ENCODE measurements at places on chromosomes 4 and X. TPM values are rescaled to one million over a fixed set of nuclear protein-coding genes. Genes with fewer than 3 reads are reported as not detected.

The SPANXC gene
- polyA plus RNA-seq: not detected

The SMARCAD1 gene
- polyA plus RNA-seq: 18.4 TPM

The CT45A2 gene
- not detected for polyA plus RNA-seq

The TMEM144 gene
- polyA plus RNA-seq: 4.0 TPM

The S100G gene
- not detected for polyA plus RNA-seq

The FAM53A gene
- polyA plus RNA-seq: 0.99 TPM

The XAGE5 gene
- polyA plus RNA-seq: not detected

The NUDT10 gene
- polyA plus RNA-seq: 0.24 TPM

The TEC gene
- 0.39 TPM for polyA plus RNA-seq

The GAGE12E gene
- not detected for polyA plus RNA-seq

- H3K27ac ChIP-seq: peak overlapping the region; percentile 67
- no peak for DNase-seq
- peaks cover 3% of the 10 kb centered on the region for H3K27me3 ChIP-seq
These were observed 672 bp downstream of the TCEAL3 start for GRCh38 chrX:103608306-103608963.

DNA sequence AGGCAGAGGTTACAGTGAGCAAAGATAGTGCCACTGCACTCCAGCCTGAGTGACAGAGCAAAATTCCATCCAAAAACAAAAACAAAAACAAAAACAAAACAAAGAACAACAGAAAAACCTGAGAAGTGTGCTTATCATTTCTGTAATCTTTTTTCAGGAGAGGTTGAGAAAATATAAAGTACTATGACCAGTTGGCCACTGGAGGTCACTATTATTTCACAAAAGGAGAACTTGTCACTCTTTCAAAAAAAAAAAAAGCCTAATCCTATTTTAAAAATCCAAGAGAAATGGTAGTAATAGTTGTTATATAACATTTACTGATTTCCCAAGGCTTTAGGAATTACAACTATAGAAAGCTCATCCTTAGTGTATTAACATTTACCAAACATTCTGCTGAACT is 24.9 kb upstream of the RNF150 start:
- no peaks in the 10 kb centered on the region for H3K27me3 ChIP-seq
- H3K27ac ChIP-seq: no peak overlapping the region
- H3K36me3 ChIP-seq: no peaks in the 10 kb centered on the region
- DNase-seq: no peak

DNA sequence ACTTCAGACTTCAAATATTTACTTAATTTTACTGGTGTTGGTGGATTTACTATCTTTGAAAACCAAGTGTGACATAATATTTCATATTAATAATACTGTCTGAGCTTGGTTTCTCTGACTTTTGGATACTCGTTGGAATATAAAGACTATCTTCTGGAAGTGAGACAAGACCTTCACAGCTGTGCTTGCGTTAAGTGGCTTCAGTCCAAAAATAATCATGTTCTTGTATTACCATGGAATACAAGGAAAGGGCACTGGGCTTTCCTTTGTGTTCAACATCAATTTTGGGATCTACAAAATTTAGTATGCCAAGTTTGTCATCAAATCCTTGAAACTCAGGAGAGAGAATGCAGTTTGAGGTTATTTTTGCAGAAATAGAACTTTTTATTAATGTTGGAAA is 712.4 kb upstream of the LCORL start:
- H3K4me1 ChIP-seq: no peaks in the 10 kb centered on the region
- no peak overlapping the region for H3K4me3 ChIP-seq
- no peaks in the 10 kb centered on the region for H3K27me3 ChIP-seq
- H3K36me3 ChIP-seq: no peaks in the 10 kb centered on the region
- no peak for DNase-seq

GRCh38 chr4:17188547-17189400 is 290.3 kb upstream of the LDB2 start:
- DNase-seq: no peak
- H3K4me1 ChIP-seq: no peaks in the 10 kb centered on the region
- H3K36me3 ChIP-seq: no peaks in the 10 kb centered on the region
- no peak overlapping the region for H3K4me3 ChIP-seq
- no peak overlapping the region for H3K27ac ChIP-seq

GRCh38 chr4:99960648-99961047 is 10.6 kb upstream of the H2AZ1 start:
- H3K4me3 ChIP-seq: no peak overlapping the region
- no peak for DNase-seq
- no peak overlapping the region for H3K27ac ChIP-seq
- no peaks in the 10 kb centered on the region for H3K27me3 ChIP-seq

DNA sequence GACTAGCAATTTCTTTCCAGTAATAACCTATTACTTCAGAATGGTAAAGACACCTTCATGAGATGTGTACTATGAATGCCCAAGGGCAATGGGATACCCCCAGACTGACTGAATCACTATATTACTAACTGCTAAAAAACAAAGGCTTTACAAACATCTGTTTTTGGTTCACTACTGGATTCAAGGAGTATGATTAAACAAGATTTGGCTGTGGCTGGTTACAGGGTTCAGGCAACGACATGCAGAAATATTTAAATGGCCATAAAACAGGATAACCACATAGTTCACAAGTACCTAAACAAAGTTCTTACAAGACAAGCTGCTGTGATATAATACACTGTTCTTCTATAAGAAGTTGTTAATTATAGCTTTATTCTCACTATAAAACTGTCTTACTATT is 128.2 kb downstream of the FRYL start:
- H3K36me3 ChIP-seq: peaks cover 7% of the 10 kb centered on the region
- H3K4me1 ChIP-seq: peaks cover 22% of the 10 kb centered on the region
- H3K4me3 ChIP-seq: no peak overlapping the region
- no peaks in the 10 kb centered on the region for H3K27me3 ChIP-seq

DNA sequence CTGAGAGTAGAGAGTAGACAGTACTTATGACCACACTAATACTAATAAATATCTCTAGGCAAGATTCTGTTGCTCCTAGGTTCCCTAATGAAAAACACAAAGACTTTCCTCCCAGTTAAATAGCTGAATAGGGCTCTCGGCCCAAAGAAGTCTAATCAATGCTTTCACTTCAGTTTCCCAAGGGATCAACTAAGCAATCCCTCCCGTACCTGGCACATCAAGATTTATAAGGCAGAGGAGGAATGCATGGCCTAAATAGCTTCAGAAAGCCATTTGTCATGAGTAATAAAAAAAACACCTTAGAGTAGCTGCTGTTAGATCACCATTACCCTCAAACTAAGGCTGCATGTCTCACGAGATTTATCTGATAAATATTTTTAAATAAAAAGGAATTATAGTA is 56.8 kb upstream of the EXOC1L start:
- no peak overlapping the region for H3K4me3 ChIP-seq
- DNase-seq: no peak
- no peaks in the 10 kb centered on the region for H3K4me1 ChIP-seq
- H3K27ac ChIP-seq: no peak overlapping the region

- H3K4me1 ChIP-seq: no peaks in the 10 kb centered on the region
- no peak overlapping the region for H3K4me3 ChIP-seq
- no peaks in the 10 kb centered on the region for H3K36me3 ChIP-seq
- no peak for DNase-seq
These were observed 181.5 kb downstream of the GC start for GRCh38 chr4:71602289-71602900.

DNA sequence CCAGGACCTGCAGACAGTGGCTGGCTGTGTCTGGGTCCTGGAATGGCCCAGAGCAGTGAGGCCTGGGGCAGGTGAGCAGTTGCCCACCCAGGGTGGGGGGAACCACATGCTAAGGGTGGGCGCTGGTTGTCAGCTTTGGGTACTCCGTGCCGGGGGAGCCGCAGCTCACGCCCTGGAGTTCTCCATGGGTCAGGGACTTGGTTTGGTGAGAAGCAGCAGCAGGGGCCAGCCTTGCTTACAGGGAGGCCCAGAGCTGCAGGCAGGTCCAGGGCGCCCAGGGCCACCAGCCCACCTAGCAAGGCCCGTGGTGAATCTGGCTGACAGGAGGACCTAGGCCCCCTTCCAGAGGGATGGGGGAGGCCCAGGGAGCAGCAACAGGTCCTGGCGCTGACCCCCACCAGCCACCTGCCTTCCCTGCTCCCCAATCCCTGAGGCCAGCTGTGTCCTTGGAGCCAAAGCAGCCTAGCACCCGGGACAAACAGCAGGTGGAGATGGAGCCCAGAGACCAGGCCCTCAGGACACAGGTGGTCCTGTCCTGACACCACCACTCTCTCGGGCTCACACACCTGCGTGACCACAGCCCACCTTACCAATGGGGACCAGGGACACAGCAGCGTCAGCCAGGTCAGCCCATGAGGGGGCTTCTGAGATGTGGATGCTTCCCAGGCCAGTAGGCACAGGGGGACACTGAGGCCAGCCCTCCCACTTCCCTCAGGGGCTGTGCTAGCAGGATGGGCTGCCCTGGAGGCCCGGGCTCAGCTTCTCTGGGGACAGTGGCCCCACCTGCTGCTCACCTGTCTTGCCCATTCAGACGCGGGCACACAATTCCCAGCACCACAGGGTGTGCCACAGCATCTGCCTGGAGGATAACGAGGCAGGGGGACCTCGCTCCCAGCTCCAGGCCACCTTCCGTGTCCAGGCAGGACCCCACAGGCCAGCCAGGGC is 3.5 kb downstream of the MXD4 start:
- H3K27ac ChIP-seq: no peak overlapping the region
- DNase-seq: no peak
- H3K36me3 ChIP-seq: peaks cover 16% of the 10 kb centered on the region
- H3K4me1 ChIP-seq: peaks cover 10% of the 10 kb centered on the region
- H3K27me3 ChIP-seq: no peaks in the 10 kb centered on the region

GRCh38 chr4:67929426-67929825 is 33.9 kb downstream of the TMPRSS11A start:
- H3K4me3 ChIP-seq: no peak overlapping the region
- H3K27ac ChIP-seq: peak overlapping the region; percentile 64
- DNase-seq: no peak
- H3K36me3 ChIP-seq: no peaks in the 10 kb centered on the region
- H3K27me3 ChIP-seq: no peaks in the 10 kb centered on the region

DNA sequence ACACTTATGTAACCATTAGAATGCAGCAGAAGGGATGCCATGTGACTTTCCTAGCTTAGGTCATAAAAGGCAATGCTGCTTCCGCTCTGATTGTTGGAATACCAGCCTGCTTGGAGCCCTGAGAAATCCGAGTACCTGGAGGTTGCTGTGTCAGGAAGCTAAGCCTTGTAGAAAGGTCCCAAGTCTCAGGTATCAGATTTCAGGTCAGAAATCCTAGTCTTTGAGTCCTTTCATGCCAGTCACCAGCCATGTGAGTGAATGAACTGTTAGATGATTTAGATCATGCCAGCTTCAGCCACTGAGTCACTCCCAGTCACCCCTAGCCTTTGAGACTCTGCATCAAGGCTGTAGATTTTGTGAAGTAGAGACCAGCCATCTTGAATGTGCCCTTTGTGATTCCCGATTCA is 23.5 kb downstream of the RAP1GDS1 start:
- no peak overlapping the region for H3K4me3 ChIP-seq
- no peak for DNase-seq
- peaks cover 3% of the 10 kb centered on the region for H3K4me1 ChIP-seq
- H3K27ac ChIP-seq: no peak overlapping the region
- no peaks in the 10 kb centered on the region for H3K36me3 ChIP-seq

GRCh38 chr4:104129243-104129642 is 365.5 kb downstream of the CXXC4 start:
- H3K27me3 ChIP-seq: no peaks in the 10 kb centered on the region
- no peak for DNase-seq
- H3K4me3 ChIP-seq: no peak overlapping the region

- H3K36me3 ChIP-seq: no peaks in the 10 kb centered on the region
- DNase-seq: peak; percentile 11
- no peak overlapping the region for H3K4me3 ChIP-seq
- peaks cover 9% of the 10 kb centered on the region for H3K4me1 ChIP-seq
These were observed 340.1 kb upstream of the CTSO start for GRCh38 chr4:156293657-156294297.

GRCh38 chr4:41189666-41190065 is 24.7 kb downstream of the APBB2 start:
- H3K4me1 ChIP-seq: peaks cover 16% of the 10 kb centered on the region
- H3K27me3 ChIP-seq: no peaks in the 10 kb centered on the region
- H3K4me3 ChIP-seq: no peak overlapping the region
- DNase-seq: no peak

- no peaks in the 10 kb centered on the region for H3K36me3 ChIP-seq
- no peaks in the 10 kb centered on the region for H3K4me1 ChIP-seq
- H3K27me3 ChIP-seq: no peaks in the 10 kb centered on the region
- H3K4me3 ChIP-seq: no peak overlapping the region
These were observed 102.0 kb upstream of the USP38 start for GRCh38 chr4:143082701-143083100.

GRCh38 chrX:11532291-11533078 is 133.2 kb downstream of the ARHGAP6 start:
- H3K4me1 ChIP-seq: no peaks in the 10 kb centered on the region
- no peak for DNase-seq
- H3K27me3 ChIP-seq: no peaks in the 10 kb centered on the region
- no peak overlapping the region for H3K4me3 ChIP-seq

DNA sequence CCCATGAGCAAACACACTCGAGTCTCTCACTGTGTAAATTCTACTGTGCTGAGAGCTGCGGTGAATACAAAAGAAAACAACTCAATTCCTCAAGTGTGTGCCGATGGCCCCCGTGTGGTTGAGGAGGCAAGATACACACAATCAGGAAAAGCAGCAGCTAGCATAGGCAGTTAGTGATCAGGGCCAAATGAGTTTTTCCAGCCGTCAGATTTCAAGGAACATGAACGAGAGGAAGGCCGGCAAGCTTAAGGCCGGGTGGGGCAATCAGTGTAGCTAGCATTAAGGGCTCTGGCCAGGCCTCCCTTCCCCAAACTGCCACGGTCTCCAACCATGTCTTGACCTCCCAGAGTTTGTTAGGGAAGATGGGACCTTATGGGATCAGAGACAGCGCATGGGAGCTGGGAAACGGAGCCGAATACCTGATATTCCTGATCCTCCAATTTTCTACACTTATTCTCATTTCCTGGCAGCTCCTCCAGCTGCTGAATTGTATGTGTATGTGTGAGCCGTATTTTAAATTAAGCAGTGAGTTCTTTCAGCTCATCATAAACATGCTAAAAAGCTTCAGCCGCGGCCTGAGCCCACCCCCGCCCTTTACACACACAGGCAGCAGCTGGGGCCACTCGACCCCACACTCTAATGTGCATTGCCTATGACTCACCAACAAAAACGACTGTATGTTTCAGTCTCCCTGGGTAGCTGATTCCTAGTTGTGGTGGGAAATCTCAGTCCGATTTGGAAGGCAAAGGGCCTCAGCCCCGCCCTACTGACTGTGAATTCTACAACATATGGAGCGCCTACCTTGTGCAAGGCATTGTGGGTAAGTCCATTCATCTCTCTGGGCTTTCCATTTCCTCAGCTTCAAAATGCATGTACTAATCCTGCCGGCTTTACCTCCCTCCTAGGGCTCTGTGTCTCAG is 59.9 kb downstream of the RTL9 start:
- H3K4me3 ChIP-seq: no peak overlapping the region
- H3K36me3 ChIP-seq: no peaks in the 10 kb centered on the region
- H3K27ac ChIP-seq: peak overlapping the region; percentile 58

GRCh38 chrX:3461397-3462165 is 115.1 kb upstream of the MXRA5 start:
- H3K4me3 ChIP-seq: no peak overlapping the region
- H3K36me3 ChIP-seq: no peaks in the 10 kb centered on the region
- peaks cover 3% of the 10 kb centered on the region for H3K27me3 ChIP-seq
- no peaks in the 10 kb centered on the region for H3K4me1 ChIP-seq
- DNase-seq: no peak
- no peak overlapping the region for H3K27ac ChIP-seq

All from keratinocyte (primary cell).